ENCODE measurements at places on chromosomes 11 and 22. TPM values are rescaled to one million over a fixed set of nuclear protein-coding genes. Genes with fewer than 3 reads are reported as not detected.

Gene NTM
- not detected for total RNA-seq

GRCh38 chr22:42511401-42511891, 8.2 kb downstream of the RRP7A start:
- no peak for DNase-seq
- peaks cover 22% of the 10 kb centered on the region for H3K36me3 ChIP-seq
- H3K27ac ChIP-seq, result no peak overlapping the region
- H3K27me3 ChIP-seq, result no peaks in the 10 kb centered on the region
- H3K4me3 ChIP-seq, result no peak overlapping the region
- no peaks in the 10 kb centered on the region for H3K4me1 ChIP-seq

Gene REXO2
- 134 TPM for total RNA-seq

- peaks cover 8% of the 10 kb centered on the region for H3K4me1 ChIP-seq
- peaks cover 17% of the 10 kb centered on the region for H3K36me3 ChIP-seq
- no peak for DNase-seq
- H3K27ac ChIP-seq, result no peak overlapping the region
Observed at GRCh38 chr22:29145321-29146072, 60.2 kb upstream of the EMID1 start.

DNA sequence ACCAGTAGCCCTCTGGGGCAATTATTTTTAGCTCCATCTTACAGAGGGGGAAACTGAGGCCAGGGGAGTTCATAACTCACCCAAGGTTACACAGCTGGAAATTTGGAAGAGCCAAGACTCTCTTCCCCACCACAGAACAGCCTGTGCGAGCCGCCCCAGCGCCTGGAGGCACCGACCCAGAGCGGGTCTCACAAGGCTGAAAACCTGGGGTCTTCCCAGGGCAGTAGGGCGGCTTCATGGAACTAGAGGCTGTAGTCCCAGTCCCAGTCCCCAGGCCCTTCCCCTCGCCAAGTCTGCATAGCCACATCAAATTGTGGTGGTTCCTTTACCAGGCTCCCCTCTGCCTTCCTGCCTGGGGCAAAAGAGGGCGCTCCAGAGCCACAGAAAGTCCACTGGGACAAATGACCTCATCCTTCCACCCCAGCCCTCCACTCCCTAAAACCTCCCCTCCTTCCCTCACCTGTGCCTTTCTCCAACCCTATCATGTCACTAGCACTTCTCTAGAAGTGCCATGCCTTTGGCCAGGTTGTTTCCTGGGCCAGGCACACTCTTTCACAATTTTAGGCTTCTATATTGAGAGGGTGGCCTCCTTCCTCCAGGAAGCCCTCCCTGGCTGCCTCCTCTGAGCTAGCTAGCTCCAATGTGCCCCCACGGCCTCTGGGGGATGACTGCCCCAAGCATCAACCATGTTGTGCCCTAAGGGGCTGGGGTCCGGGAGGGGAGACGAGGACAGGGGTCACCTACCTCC, 15.2 kb upstream of the CDC42EP1 start:
- peak overlapping the region; percentile 99 for H3K27ac ChIP-seq
- H3K27me3 ChIP-seq, result no peaks in the 10 kb centered on the region
- peaks cover 50% of the 10 kb centered on the region for H3K4me1 ChIP-seq
- no peaks in the 10 kb centered on the region for H3K36me3 ChIP-seq

Gene PDE2A
- total RNA-seq, result 403 TPM

DNA sequence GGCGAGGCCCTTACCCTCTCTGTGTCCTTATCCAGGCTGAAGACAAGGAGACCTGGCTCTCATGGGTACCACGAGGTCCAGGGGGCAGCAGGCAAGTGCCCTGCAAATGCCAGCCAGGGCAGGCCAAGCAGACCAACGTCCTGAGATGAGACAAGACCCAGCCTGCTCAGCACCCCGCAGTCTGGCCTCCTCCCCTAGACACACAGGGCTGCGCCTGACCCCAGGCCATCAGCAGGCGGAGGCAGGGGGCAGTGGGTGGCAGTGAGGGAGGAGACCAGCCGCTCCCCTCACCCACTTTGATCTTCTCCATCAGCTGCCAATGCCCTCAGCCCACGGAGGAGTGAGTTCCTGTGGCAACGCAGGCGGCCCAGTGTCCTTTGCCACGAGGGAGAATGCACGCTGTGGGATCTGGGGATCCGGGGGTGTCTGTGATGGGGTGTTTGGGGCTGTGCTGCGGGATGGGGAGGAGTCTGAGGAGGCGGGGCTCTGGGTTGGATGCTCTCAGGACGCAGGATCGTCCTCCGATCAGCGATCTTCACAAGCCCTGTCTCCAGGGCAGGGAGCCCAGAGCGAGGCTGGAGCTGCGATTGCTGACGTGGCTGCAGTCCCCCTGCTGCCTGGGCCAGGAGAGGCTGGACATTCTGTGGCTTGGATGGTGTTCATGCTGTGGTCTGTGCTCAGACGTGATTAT, 30.5 kb upstream of the PPARA start:
- no peak for DNase-seq
- H3K4me1 ChIP-seq, result peaks cover 3% of the 10 kb centered on the region
- no peaks in the 10 kb centered on the region for H3K27me3 ChIP-seq
- no peak overlapping the region for H3K27ac ChIP-seq

Gene VWA5A
- total RNA-seq, result 7.6 TPM

DNA sequence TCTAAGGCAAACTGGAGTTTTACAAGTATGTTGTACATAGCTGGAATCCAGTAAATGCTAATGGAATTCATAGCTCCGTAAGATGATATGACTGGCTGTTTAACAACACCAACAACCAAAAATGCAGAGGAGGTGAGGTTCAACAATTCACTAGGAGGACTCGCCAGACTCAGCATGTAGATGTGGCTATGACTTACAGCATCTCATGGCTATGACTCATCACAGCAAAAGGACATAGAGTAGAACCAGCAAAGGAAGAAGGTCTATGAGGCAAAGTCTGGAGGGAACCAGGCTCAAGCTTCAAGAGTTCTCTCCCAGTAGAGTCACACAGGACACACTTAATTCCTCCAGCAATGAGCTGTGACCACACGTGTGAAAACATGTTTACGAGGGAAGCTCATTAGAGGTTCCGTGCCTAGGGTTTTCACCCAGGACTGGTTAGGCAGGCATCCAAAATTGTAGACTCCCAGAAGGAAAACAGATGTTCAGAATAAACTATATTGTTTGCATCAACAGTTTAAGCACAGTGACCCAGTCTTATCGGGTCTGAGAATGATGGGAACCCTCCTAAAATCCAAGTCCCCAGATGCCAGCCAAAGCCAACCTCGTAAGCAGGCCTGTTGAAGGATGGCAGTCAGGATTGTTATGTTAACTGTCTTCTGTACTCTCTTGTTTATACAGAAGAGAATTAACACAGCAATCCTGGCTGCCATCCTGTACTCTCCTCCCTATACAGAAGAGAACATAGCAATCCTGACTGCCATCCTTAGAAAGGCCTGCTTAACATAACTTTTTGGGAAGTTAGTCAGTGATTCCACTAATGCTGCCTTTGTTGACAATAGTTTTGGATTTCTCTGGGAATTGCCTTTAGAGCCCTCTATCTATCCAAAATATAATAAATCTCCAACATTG, 116.6 kb downstream of the LARGE1 start:
- H3K36me3 ChIP-seq, result no peaks in the 10 kb centered on the region
- no peak overlapping the region for H3K27ac ChIP-seq
- H3K4me3 ChIP-seq, result no peak overlapping the region
- H3K4me1 ChIP-seq, result no peaks in the 10 kb centered on the region
- H3K27me3 ChIP-seq, result no peaks in the 10 kb centered on the region
- no peak for DNase-seq

Gene KCNA4
- total RNA-seq, result 0.11 TPM

DNA sequence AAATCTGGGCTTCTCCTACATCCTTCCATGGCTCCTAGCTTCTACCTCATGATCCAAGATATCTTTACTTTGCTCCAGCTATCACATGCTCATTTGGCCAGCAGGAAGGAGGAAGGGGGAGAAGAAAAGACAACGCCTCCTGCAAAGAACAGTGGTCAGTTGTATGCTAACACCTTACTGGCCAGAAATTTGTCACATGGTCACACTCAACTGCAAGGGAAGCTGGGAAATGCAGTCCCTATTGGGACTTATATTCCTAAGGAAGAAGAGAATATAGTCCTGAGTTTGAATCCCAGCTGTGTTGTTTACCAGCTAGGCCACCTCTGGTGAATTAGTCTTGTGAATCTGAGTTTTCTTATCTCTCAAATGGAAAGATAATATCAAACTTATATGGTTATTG, 272.0 kb downstream of the BLID start:
- H3K4me3 ChIP-seq, result no peak overlapping the region
- no peak overlapping the region for H3K27ac ChIP-seq
- no peaks in the 10 kb centered on the region for H3K4me1 ChIP-seq
- H3K27me3 ChIP-seq, result no peaks in the 10 kb centered on the region

DNA sequence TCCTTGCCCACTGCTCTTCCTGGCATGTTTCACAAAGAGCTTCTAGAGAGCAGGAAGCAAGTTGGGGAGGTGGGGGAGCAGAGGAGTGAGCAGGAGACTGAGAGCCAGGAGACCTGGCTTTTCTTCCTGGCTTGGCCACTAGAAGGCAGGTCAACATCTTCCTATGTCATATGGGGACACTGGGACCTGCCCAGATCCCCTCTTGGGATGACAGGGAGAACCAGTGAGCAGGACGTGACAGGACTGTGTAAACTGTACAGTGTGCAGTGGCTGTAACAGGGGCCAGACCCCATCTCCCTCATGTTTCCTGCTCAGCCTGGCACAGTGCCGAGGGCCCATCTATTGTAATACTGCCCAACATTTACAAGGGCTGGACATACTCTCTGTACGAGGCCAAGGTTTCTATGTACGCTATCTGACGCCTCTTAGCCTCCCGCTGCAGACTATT, 29.4 kb downstream of the GDPD5 start:
- DNase-seq, result no peak
- no peak overlapping the region for H3K4me3 ChIP-seq
- peaks cover 10% of the 10 kb centered on the region for H3K4me1 ChIP-seq

DNA sequence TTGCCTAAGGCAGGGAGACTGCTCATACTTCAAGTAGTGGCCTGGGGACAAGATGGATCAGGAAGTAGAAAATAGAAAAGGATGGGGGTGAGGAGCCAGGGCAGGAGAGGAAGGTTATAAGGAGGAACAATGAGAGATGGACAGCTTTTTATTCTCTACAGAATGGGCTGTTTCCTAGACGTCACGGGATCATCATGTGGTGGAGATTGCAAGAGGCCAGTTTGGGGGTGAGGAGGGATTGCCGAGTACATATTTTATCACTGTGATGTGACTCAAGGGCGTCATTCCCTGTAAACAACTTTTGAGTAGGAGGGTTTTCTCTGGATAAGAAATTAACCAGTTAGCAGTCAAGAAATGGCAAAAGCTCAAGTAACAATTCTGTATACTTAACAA, 406.3 kb downstream of the ETS1 start:
- no peak overlapping the region for H3K27ac ChIP-seq
- no peaks in the 10 kb centered on the region for H3K4me1 ChIP-seq
- no peaks in the 10 kb centered on the region for H3K27me3 ChIP-seq
- no peak overlapping the region for H3K4me3 ChIP-seq

DNA sequence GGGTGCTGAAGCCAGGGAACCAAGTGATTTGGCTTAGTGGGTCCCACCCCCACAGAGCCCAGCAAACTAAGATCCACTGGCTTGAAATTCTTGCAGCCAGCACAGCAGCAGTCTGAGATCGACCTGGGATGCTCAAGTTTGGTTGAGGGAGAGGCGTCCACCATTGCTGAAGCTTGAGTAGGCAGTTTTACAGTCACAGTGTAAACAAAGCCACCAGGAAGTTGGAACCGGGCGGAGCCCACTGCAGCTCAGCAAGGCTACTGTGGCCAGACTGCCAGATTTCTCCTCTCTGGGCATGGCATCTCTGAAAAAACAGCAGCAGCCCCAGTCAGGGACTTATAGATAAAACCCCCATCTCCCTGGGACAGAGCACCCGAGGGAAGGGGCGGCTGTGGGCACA, 424.1 kb upstream of the TENM4 start:
- no peak overlapping the region for H3K27ac ChIP-seq
- no peaks in the 10 kb centered on the region for H3K4me1 ChIP-seq
- no peak overlapping the region for H3K4me3 ChIP-seq
- DNase-seq, result no peak
- H3K36me3 ChIP-seq, result no peaks in the 10 kb centered on the region

Gene SYCE3
- total RNA-seq, result not detected

- H3K27ac ChIP-seq, result no peak overlapping the region
- H3K4me1 ChIP-seq, result peaks cover 10% of the 10 kb centered on the region
- no peaks in the 10 kb centered on the region for H3K27me3 ChIP-seq
Observed at GRCh38 chr11:61868571-61869428, 22.5 kb downstream of the FADS3 start.

DNA sequence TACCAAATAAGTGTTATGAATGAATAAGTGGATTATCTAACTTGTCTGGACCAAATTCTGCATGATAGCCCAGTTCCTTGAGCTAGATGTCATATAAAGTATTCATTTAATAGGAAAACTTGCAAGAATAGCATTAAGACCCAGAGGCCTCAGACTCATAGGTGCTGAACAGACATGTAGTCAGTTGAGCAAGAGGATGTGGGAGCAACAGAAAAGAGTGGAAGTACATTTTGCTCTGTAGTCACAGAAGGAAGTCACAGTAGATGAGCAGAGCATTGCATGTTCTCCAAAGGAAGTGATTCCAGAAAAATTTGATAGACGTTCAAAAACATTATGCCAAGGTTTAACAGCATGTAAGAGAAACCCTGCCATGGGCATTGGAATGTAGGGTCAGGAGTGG, 9.5 kb downstream of the HOATZ start:
- H3K4me3 ChIP-seq, result no peak overlapping the region
- H3K36me3 ChIP-seq, result no peaks in the 10 kb centered on the region
- H3K27me3 ChIP-seq, result no peaks in the 10 kb centered on the region
- DNase-seq, result no peak
- no peaks in the 10 kb centered on the region for H3K4me1 ChIP-seq

DNA sequence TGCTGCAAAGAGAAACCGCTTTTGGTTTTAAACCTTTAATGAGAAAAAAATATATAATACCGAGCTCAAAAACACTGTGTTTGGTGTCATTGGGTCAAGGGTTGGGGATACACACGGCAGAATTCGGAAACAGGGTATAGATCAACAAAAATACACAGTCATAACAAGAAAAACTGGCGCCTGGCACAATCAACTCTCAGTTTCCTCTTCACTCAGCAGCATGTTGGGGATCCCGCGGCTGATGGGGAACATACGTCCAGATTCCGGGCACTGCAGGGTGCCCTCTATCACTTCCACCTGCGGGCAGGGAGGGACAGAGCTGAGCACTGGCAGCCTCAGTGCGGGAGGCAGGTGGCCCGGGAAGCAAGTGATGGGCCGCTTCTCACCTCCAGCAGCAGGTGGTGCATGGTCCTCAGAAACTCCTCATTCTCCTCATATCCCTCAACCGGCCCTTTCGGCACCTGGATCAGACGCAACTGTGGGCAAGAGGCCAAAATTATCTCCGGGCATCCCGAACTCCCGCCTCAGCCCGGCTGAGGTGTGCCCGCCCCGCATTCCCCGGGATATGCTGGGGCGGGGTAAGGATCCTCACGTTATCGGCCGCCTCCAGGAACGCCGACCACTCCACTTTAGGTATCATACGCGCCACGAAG, 561 bp downstream of the TRMT112 start:
- DNase-seq, result no peak
- peak overlapping the region; percentile 93 for H3K4me3 ChIP-seq
- peaks cover 30% of the 10 kb centered on the region for H3K36me3 ChIP-seq

Gene NOX4
- total RNA-seq, result 125 TPM

Gene SLC35C1
- total RNA-seq, result 47.7 TPM
